Astrocyte of the hippocampus (primary cell): ENCODE measurements at places on chromosomes 5 and 9.

GRCh38 chr9:76729116-76729515 lies 35.1 kb upstream of the PCA3 start:
- DNase-seq, result no peak

- peak; percentile 95 for DNase-seq
Measured at GRCh38 chr5:151684690-151685361, 1.9 kb downstream of the SPARC start.

DNA sequence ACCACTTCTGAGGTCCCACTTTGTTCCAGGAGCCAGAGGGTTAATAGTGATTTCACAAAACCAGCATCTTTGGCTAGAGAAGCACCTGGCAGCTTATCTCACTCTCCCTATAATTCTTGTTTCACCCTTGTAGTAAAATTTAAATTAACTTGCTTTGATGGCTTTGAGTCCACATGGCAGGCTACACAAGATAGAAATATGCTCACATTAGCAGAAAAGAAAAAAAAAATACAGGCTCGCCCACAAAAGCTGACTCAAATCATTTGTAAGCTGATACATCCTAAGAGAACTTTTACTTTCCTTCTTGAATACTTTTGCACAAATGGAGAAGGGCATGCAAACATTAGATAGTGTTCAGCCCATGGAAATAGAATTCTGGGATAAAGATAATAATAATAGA lies 36.2 kb downstream of the TNFSF15 start:
- peak; percentile 35 for DNase-seq

DNA sequence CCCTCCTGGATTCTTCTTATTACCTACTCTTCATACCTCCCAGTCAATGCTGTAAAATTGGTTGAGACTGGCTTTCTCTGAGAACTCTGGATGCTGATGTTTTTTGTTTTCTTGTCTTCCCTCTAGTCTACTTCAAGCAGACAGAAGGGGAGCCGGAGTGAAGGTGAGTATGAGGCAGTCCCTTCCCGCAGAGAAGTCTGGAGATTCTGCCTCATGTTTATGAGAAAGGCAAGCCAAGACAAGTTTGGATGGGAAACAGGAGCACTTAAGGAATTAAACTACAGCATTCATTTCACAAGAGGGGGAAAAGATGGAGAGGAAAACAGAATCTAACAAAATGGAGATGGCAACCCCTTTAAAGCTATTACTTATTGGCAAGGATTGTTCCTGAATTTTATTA lies 246.1 kb downstream of the TRIM32 start:
- DNase-seq, result no peak

GRCh38 chr9:86977205-86977835 lies 30.0 kb upstream of the GAS1 start:
- DNase-seq, result no peak

- DNase-seq, result no peak
Measured at GRCh38 chr9:87256973-87257372, 240.7 kb upstream of the DAPK1 start.

GRCh38 chr9:78831726-78832125 lies 534.8 kb downstream of the PSAT1 start:
- no peak for DNase-seq

- DNase-seq, result no peak
Measured at GRCh38 chr5:141944076-141944475, 13.9 kb downstream of the PCDH12 start.
